ENCODE measurements at places on chromosomes 4 and X. TPM values are rescaled to one million over a fixed set of nuclear protein-coding genes. Genes with fewer than 3 reads are reported as not detected.

The CT45A5 gene
- total RNA-seq: not detected

The LAP3 gene
- total RNA-seq: 71.0 TPM

The AREG gene
- total RNA-seq: not detected

The ZNF185 gene
- total RNA-seq: 1.5 TPM

The SPON2 gene
- total RNA-seq: 6.8 TPM

The ZCCHC13 gene
- not detected for total RNA-seq

The FAM47E gene
- total RNA-seq: 4.0 TPM

The ELK1 gene
- 31.4 TPM for total RNA-seq

The CHIC2 gene
- total RNA-seq: 8.6 TPM

The PORCN gene
- 6.5 TPM for total RNA-seq

The KLHL2 gene
- total RNA-seq: 3.6 TPM

The XKRX gene
- total RNA-seq: not detected

The FOXR2 gene
- total RNA-seq: not detected

The CAPN6 gene
- 2.6 TPM for total RNA-seq

The RAB9B gene
- 15.2 TPM for total RNA-seq

DNA sequence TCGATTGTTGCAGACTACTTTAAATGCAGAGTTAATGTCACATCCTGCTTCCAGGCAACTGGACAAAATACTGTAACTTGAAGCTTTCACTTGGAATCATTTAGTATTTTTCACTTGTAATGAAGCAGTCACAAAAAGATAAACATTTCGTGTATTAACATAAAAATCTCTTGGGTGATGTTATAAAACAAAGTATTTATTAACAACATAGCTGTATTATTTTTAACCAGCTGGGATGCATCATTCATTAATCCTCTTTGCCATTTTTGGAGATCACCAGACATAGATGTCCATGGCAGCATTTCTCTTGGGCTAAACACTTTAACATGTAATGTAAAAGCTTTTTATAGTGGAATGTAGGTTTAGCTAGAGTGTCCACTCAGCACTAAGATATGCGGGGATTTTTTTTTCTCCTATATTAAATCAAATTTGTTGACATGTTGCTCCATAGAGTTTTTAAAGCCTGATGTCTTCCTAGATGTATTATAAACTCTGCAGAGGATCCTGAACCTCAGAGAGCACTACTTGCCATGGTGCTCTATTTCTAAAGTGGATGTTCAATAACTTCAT lies 193.7 kb upstream of the SPANXN4 start:
- no peak for DNase-seq

DNA sequence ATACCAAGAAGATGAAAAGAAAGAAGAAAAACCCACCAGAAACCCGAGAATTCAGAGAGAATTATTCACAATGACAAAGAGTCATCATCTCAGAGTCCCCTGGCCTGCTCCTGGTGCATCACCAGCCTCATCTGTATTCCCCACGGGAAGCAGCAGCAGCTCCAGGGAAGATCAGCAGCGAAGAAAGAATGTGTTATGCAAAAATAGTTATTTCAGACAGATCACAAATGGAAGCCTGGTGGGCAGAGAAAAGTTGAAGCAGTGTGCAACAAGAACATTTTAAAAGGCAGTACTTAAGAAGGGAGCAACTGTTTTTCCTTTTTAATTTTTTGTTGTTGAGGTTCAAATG lies 189.2 kb downstream of the PPP3CA start:
- DNase-seq: no peak

- DNase-seq: no peak
Observed at GRCh38 chr4:82744284-82744968, 54.2 kb downstream of the SCD5 start.

- no peak for DNase-seq
Observed at GRCh38 chr4:38820329-38821061, 15.9 kb upstream of the TLR1 start.

- no peak for DNase-seq
Observed at GRCh38 chr4:113328514-113328913, 279.1 kb downstream of the ANK2 start.

GRCh38 chr4:53068755-53069330 lies 206.7 kb downstream of the RASL11B start:
- DNase-seq: no peak

- DNase-seq: no peak
Observed at GRCh38 chrX:149374751-149375150, 130.4 kb downstream of the IDS start.

DNA sequence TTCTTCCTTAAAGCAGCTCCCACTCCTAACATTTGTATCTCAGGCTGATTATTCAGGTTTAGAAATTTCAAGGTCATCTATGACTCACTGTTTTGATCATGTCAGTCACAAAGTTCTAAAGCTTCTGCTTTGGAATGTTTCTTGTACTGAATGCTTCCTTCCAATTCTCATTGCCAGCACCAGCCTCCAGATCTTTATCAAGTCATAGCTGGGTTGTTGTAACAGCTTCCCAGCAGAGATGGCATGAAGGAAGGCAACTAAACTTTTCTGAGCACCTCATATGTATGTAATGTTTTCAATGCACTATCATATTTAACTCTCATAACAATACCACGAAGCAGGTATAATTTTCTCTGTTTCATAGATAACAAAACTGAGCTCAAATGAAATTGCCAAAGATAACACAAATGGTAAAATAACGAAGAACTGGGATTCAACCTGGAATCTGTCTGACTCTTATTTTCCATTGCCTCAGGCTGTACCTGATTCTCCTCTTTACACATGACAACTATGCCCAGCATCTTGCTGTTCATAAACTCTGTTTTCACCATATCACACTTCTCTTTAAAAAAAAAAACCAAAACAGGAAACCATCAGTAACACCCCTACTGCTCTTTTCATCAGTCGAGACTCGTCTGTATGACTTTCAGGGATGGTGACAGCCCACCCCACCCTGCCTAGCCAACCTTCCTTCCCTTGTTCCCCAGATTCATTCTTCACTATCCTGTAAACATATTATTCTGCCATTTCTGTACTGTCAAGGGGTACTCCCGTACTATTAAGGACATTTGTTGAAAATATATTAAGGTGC lies 13.4 kb downstream of the TRPC3 start:
- no peak for DNase-seq

- DNase-seq: no peak
Observed at GRCh38 chrX:7084841-7085240, 62.7 kb upstream of the STS start.

GRCh38 chr4:5638316-5638715 lies 70.0 kb downstream of the EVC2 start:
- no peak for DNase-seq

DNA sequence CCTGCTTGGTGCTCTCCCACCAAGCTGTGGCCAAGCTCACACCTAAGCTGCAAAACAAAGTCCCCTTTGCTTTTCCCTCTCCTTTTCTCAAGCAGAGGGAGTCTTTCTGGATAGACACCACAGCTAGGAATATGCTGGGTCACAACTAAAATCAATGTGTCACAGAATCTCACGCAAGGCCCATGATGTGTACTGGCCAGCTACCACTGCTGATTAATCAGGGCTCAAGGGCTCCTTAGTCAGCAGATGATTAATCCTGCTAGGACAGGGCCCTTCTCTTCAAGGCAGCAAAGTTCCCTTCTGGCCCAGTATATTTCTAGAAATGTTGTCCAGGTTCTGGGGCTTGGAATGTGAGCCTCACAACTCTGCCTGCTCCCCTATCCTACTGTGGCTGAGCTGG lies 32.0 kb upstream of the TENT5D start:
- DNase-seq: no peak

- no peak for DNase-seq
Observed at GRCh38 chr4:19492606-19493005, 759.1 kb upstream of the SLIT2 start.

GRCh38 chrX:119455264-119455663 lies 13.0 kb upstream of the SLC25A5 start:
- DNase-seq: no peak

GRCh38 chr4:147853706-147854105 lies 121.8 kb downstream of the ARHGAP10 start:
- no peak for DNase-seq

GRCh38 chr4:77538574-77539157 lies 67.0 kb upstream of the CXCL13 start:
- no peak for DNase-seq

DNA sequence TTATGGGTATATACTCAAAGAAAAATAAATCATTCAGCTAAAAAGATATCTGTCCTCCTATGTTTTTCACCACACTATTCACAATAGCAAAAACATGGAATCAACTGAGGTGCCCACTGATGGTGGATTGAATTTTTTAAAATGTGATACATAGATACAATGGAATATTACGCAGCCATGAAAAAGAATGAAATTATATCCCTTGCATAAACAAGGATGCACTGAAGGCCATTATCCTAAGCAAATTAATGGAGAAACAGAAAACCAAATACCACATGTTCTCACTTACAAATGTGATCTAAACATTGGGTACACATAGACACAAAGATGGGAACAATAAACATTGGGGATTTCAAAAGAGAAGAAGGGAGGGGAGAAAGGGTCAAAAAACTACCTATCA lies 964.2 kb upstream of the IGFBP7 start:
- no peak for DNase-seq

DNA sequence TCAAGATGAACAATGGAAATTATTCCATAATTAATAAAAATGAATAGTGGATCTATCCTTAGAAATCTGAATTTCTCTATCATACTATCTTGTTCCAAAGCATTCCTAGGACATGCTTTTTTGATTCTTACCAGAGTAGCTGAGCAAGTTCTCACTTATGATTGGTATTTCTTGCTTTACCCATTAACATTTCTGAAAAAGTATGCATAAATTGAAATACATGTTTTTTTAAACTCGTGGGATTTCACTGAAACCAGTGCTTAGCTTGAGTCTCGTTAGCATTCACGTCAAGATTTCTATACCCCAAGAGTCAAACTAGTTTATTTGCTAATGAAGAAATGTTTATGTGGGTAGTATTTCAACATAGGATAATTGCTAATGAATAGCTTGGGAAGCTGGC lies 89.0 kb downstream of the ELOVL6 start:
- DNase-seq: no peak

- no peak for DNase-seq
Observed at GRCh38 chr4:185881430-185881829, 69.4 kb upstream of the SORBS2 start.

GRCh38 chr4:70399319-70399718 lies 1.6 kb downstream of the OPRPN start:
- no peak for DNase-seq

DNA sequence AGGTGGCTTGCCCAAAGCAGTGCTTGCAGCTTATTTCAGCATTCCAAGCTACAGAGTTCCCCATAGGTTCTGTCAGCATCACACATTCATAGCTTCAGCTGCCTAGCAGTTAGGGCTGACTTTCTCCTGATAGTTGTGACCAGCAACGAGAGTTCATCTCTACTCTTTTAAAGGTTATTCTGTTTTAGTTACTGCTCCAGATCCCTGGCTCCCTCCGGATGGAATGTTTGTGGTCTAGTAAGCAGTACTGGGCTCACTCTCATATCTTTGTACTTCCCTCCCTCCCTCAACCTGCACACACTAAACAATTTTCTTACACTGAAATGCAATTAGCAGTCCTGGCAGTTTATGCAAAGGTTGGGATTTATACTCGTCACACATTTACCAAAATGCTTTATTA lies 43.9 kb downstream of the PTTG2 start:
- no peak for DNase-seq

DNA sequence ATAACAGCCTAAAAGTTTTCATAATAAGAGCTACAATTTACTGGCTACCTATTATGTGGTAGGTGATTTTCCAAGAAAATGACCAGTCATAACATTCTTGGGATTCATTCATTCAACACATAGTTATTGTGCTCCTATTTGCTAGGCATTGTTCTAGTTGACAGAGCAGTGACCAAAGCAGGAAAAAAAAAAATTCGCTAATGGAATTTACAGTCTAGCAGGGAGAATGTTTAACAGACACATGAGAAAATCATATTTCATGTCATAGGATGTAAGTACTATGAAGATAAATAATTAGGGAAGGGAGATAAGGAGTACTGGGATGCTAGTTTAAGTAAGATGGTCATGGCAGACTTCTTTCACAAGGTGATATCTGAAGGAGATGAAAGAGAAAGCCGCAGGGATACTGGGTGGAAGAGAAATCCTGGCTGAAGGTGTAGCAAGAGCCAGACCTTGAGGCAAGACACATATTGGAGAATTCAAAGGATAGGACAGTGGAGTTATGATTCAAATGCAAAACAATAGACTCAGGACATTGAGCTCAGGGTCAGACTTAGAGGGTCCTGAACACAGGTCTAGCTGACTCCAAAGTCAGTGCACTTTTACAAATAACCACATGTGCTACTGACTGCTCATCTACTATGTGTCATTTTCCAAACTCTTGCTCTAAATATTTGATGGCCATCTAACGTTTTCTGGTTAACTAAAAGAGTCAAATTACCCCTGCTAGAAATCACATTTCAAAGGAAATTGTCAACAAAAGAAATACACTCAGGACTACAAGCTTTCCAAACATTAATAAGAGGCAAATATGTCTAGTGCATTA lies 20.4 kb downstream of the SPCS3 start:
- DNase-seq: no peak

DNA sequence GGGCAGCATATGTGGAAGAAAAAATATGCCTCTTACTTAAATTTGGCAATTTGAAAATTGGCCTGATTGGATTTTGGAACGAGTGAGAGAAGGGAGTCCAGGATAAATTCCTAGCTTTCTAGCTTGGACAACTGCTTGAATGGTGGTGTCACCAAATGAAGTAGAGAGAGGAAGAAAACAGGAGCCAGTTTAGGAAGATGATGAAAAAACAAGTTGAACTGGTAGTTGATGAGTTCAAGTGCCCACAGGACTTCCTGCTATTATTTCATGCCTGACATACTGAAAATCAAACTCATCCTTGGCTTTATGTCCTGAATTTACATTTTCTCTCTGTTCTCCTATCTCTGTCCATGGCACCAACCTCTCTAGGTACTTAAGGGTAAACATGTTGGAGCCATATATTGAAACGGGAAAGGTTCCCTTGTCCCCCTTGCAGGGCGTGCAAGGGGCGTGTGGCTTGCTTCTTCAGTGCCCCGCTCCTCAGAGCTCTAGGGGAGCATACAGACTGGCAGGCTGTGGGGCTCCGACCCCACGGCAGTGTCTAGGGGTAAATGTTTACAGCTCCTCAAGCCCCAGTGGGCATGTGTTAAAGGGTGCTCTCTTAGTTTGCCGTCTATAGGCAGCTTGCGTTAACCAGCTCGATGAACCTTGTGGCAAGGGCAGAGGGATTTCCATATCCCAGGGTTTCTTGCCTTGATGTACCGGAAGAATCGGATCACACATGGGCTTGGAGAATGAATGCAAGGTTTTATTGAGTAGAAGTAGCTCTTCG lies 250.7 kb upstream of the PGRMC2 start:
- DNase-seq: no peak

DNA sequence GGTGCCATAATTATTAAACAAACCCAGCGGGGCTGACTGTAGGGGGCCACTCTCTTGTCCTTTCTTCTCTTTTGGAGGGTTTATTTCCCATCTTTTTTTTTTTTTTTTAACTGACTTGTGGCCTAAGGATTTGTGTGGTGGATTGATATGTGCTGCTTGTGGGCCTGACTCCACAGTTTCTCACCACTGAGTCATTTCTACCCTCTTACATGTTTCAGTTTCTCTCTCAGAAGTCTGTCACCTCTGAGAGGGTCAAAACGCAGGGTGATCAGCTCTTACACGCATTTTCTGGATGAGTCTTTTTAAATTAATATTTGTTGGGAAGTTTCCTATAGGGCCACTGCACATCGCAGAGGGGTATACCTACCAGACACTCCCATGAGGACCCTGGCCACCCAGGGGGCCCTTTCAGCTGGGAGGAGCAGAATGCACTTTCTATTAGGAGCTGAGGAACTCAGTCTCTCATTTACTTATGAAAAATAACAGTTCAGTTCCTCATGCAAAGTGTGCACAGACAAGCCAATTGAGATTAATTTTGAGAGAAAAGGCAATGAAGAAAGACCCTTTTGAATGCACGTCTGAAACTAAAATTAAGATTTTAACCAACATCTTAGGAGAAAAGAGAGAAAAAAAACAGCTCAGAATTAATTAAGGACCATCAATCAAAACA lies 407.9 kb downstream of the TECRL start:
- no peak for DNase-seq
